Right ventricle myocardium inferior (tissue), 1 donor: ENCODE measurements at places on chromosomes 12 and 14. TPM values are rescaled to one million over a fixed set of nuclear protein-coding genes. Genes with fewer than 3 reads are reported as not detected.

BEGAIN gene
- 0.68 TPM for total RNA-seq

CD163 gene
- total RNA-seq = 97.5 TPM

FAM90A1 gene
- 0.46 TPM for total RNA-seq

DBX2 gene
- total RNA-seq = 0.24 TPM

SIX1 gene
- not detected for total RNA-seq

ERBB3 gene
- 2.8 TPM for total RNA-seq

DNA sequence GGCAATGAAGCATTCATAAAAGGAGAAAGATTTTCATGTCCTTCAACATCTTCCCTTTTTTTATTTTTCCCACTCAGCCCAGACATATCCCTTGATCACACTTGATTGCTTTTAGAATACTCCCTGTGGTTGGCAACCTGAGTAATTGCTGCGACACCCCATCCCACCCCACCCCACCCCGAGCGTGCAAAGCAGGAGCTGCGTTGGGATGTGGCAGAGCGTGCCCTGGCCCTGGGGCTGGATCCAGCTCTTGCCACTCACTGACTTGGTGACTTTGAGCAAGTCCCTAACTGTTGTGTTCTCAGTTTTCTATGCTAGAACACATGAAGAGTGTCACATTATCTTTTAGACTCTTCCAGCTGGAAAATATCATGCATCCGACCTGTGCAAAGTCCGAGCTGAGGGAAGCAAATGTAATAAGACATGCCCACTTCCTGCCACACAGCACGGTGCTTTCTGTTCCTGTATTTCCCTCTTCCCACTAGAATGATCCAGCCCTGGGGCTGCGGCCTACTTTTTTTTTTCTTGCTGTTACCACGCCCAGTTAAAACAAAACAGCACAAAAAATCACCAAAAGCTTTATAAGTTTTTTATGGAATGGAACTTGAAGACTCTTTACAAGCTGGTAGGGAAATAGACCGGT lies 4.0 kb downstream of the ASCL4 start:
- DNase-seq = no peak

DNA sequence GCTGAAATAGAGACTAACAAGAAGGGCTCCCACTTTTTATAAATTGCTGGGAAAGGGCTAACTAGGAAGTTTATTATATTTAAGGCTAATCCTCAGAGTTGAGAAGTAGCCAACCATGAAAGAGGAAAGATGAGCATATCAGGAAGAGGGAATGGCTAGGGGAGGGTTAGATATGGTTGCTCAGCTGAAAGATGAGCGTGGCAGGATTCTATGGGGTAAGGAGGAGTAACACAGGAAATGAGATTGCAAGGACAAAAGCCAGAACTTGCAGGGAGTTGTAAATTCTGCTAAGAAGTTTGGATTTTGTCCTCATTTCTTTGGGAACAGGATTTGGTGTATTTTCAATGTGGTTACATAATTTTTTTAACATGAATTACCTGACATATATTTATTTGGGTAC lies 127.4 kb upstream of the ATP2B1 start:
- no peak for DNase-seq

- no peak for DNase-seq
Observed at GRCh38 chr12:110361216-110361615, 42.3 kb downstream of the ANAPC7 start.

GRCh38 chr14:24504425-24504950 lies 3.6 kb downstream of the CMA1 start:
- no peak for DNase-seq

DNA sequence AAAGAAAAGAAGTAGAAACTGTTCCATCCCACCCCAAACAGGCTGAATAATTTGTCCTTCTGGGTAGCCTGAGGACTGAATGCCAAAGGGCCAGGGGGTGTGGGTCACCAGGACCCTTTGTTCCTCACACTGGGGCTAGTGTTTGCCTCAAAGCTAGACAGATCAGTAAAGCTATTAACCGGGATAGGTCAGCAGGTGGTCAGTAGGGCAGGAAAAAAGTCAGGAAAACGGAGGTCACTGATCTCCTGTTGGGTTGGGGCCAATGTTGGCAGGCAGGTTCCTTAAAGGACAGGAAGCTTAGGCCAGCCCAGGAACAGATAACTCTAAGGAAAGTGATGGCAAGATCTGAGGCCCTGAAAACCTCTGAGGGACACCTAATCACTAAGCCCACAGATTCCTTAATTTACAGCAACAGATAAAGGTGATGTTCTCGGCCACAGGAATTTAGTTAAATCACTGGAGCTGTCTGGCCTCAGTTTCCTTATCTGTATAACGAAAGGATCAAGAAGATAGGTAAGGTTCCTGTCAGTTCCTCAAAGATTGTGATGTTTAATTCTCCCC lies 22.7 kb upstream of the TMPO start:
- DNase-seq = no peak

GRCh38 chr14:90551070-90551704 lies 154.4 kb downstream of the CALM1 start:
- DNase-seq = no peak

DNA sequence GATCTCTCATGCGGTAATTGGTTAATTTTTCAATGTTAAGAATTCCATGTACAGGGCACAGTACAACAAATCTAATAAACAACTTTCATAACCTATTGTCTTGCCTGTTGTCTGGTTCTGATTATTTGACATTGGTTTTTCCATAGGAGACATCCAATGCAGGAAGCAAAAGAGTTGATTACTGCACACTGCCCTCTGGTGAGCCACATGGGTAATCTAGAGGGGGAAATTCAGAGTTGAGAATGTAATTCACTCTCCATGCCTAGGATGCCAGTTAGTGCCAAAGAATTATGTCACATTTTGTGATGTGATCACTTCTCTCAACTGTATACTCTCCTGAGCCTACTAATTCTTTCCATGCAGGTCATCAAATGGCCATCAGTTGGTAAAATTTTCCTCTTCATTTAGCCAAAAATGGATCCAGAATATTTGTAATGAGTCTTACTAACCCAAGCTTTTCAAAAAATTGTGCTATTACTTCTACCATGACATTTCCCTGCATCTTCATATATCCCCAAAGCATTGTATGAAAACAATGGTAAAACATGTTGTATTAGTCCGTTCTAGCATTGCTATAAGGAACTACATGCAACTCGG lies 17.7 kb upstream of the CCDC91 start:
- no peak for DNase-seq

- DNase-seq = no peak
Observed at GRCh38 chr14:98736701-98737338, 535.2 kb downstream of the BCL11B start.

GRCh38 chr12:51864833-51865670 lies 16.5 kb upstream of the FIGNL2 start:
- DNase-seq = no peak
